ENCODE measurements at places on chromosomes 11 and 22.

GRCh38 chr11:1826552-1827094, 8.2 kb upstream of the SYT8 start:
- DNase-seq = no peak

GRCh38 chr11:79626135-79627075, 185.6 kb upstream of the TENM4 start:
- DNase-seq = no peak

DNA sequence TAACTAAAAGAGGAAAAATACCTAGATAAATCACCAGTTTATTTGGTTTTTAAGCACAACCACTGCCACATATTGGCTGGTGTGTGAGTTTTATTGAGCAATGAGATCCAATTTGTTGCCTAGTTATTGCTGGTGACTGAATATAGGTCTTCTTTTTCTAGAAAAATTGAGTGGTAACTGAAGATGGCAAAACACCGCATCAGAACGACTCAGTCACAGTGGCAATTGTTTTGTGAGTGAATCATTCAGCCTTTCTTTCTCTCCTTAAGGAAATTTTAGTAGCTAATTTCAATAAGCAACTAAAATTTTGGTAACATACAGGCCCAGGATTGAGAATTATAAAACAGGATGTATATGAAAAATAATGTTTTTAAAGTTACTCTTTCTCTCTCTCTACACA, 533.0 kb downstream of the KCNA4 start:
- DNase-seq = no peak

DNA sequence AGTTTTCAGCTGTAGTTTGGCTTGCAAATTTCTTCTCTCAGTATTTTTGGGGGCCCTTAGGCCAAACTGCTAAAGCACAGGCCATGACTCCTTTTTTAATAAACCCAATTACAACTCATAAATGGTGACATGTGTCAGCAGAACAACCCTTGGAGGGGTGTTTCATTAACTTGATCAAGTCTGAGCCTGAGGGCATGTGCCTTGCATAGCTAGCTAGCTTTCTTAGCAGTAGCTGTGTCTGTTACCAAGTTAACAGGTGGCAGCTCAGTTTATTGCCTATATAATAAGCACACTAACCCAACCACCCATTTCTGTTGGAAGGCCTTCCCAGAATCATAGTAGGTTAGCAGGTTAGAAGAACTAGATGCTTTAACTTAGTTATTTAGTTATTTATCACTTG, 950.3 kb upstream of the CCDC90B start:
- no peak for DNase-seq

DNA sequence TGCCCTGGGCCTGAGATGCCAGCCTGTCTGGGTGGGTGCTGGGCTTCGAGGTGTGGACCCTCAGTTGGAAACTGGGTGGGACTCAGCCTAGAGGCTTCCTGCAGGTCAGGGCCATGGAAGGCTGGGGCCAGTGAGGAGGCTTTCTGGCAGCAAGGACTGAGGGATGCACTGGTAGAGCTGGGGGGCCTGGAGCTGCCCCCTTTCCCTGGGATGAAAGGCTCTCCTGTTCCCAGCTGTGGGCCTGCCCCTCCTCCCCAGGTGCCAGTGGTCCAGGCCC, 2.5 kb downstream of the SEPTIN5 start:
- no peak for DNase-seq

DNA sequence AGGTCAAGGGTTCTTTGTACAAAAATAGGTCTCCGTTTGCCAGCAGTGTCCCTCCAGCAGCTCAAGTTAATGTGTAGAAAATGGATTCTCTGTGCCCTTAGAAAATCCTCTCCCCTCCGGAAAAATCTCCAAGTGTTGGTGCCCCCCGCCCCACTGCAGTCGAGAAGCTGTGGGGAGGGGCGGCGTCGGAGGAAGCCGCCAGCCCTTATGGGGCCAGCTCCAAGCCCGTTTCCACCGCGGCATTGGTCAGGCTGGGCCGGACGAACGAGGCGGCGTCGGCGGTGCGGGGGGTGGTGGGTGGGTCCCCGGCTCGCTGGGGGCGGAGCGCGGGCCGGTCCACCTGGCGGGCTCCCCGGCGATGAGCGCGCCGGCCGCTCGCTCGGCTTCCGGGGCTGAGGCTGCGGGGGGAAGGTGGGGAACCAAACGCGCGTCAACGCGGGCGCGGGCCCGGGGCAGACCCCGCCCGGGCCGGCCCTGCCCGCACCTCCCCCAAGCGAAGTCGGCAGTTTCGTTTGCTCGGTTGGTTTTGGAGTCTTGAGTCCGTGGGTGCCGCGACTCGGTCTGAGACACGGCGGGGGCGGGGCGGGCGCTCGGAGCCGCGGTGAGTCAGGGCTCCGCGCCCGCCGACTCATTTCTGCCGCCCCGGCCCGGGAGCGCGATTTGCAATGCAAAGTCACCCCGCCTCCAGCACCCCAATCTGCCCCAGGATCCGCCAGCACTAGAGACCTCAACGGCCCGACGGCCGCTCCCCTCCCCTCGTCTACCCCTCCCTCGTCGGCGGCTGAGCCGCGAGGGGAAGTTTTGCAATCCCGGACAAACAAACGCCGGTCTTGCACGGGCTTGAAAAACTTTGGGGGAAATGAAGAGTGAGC, 1.4 kb downstream of the ASCL2 start:
- DNase-seq = peak; percentile 88

GRCh38 chr22:27959335-27960090, 40.5 kb upstream of the PITPNB start:
- no peak for DNase-seq

- DNase-seq = no peak
Measured at GRCh38 chr22:30191040-30191701, 55.4 kb downstream of the LIF start.

GRCh38 chr11:36123336-36124101, 165.7 kb downstream of the COMMD9 start:
- DNase-seq = no peak

- DNase-seq = no peak
Measured at GRCh38 chr11:47488674-47489394, 39.9 kb upstream of the RAPSN start.

GRCh38 chr11:2796091-2796490, 89.5 kb downstream of the CDKN1C start:
- no peak for DNase-seq

DNA sequence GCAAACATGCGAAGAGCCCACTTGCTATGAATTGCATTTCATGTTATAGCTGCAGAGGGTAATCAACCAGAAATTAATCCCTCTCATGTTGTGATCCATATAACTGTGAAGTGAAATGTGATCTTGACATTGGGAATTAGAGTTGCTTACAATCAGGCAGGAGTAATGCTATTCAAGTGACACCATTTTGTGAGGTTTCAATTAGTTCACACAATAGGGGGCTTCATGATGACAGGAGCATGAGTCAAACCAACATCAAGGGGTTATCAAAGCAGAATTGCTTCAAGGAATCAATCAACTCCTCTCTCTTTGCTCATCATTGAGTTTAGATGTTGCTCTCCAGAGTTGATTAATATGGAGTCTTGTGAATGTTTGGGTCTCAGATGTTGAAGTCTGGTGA, 1585.2 kb upstream of the TENM4 start:
- no peak for DNase-seq

DNA sequence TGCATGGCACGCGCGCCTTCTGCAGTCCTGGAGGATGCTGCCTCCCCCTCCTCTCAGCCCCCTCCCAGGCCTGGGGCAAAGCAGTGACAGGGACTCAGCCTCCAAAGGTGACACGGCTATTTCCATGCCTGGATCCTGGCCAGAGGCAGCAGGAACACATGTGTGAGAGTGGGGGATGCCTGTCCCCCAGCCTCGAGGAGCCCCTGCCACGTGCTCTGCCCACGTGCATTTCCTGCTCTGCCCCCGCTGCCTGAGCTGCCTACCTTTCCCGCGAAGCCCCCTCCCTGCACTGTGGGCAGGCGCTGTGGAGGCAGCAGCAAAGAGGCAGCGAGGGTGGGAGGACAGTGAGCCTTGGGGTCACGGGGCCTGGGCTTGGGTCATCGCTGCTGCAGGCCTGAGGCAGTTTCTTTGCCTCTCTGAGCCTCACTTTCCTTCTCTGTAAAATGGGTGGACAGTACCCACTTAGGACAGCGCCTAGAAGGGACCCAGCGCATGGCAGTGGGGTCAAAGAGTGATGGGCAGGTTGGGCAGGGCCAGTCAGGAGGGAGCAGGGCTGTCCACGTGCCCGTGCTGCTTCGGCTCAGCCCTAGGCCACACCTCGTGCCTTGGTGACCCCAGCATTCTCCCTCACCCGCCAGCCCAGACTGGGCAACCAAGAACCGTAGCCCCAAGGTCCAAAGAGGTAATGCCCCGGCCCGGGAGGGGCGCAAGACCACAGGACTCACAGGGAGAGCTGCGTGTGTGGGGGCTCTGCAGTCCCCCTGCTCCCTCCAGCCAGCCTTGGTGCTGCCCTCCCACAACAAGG, 48.6 kb downstream of the FLRT1 start:
- DNase-seq = no peak

DNA sequence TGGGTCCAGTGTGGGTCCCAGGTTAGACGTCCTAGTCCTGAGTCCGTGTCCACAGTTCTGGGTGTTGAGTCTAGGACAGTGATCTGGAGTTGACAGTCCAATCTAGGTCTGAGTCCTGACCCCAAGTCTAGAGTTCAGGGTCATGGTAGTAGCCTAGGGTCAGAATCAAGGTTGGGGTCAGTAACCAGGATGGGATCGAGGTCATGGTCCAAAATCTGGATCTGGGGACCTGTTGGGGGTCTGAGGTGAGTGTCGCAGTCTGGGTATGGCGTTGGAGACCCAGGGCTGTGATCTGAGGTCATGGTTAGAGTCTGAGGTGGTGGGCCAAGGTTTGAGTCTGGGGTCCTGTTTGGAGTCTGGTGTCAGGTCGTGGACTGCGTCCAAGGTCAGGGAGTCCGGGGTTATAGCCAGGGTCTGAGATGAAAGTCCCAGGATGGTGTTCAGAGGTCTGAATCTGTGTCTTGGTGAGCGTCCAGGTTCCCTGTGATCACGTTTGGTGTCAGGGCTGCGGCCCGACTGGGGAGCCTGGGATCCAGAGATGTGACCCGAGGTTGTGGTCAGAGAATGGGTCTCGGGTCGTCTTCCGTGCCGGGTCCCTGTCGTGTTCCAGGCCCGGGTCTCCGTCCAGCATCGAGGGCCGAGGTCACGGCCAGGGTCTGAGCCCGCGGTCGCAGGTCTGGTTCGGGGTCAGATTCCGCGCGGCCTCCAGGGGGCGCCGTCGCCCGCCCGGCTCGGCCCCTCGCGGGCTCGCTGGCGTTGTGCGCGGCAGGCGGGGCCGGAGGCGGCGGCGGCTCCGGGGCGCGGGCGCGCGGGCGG, 432 bp upstream of the GRK2 start:
- peak; percentile 82 for DNase-seq

GRCh38 chr11:116172156-116172555, 600.6 kb downstream of the BUD13 start:
- DNase-seq = no peak

DNA sequence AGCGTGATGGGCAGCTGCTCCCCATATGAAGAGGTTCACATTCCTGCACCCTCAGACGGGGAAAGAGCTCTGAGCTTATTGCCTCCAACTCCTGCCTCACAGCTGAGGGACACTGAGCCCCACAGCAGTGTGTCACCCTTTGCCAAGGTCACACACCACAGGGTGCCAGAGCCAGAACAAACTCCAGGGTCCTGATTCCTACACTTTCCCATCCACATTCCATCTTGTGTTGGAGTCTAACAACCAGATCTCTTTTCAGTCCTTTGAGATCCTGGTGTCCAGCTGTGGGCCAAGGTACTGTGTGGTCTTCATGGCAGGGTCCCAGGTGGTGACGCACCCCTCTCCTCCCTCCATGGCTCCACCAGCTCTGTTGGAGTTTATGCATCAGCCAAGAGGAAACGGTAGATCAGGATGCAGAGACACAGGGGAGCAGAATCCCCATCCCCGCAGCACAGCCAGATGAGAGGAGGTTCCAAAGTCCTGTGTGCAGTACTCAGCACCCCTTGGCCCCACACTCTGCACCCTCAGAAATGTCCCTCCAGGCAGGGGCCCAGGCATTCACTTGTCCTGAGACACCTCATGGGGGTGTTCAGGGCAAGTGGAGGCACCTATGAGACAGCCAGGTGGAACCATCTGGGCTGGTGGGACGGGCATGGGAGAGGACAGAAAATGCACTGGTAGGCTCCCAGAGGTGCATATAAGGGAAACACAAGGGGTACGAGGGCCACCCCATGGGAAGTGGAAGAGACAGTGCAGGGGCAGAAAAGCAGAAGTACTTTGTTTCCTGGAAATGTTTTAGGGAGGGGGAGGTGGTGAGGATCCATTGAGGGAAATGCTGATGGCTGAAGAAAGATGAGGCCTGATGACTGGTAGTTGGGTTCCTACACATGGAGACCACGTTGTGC, 32.6 kb upstream of the GNAZ start:
- no peak for DNase-seq

DNA sequence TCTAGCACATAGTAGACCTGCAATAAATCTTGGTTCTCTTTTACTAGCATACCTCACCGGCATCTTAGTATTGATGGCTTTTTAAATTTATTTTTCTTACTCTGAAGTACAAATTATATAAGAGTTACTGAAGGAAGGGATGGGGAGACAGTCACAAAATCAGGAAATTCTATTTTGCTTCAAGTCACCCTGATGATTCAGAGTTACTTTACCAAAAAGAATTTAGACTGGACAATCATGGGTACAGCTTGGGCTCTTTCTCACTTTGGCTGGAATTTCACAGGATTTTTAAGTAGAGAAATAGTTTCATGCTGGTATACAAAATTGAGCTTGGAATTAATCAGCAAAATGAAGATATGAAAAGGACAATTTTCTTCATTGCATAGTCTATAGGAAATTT, 919.2 kb downstream of the METTL15 start:
- DNase-seq = no peak

- no peak for DNase-seq
Measured at GRCh38 chr11:80638296-80638695, 1197.5 kb upstream of the TENM4 start.

- peak; percentile 82 for DNase-seq
Measured at GRCh38 chr22:39960791-39961746, 872 bp downstream of the TMA7B start.

GRCh38 chr22:44335903-44336803, 23.4 kb upstream of the SHISAL1 start:
- no peak for DNase-seq

GRCh38 chr11:61637277-61637676, 42.9 kb upstream of the DAGLA start:
- no peak for DNase-seq

DNA sequence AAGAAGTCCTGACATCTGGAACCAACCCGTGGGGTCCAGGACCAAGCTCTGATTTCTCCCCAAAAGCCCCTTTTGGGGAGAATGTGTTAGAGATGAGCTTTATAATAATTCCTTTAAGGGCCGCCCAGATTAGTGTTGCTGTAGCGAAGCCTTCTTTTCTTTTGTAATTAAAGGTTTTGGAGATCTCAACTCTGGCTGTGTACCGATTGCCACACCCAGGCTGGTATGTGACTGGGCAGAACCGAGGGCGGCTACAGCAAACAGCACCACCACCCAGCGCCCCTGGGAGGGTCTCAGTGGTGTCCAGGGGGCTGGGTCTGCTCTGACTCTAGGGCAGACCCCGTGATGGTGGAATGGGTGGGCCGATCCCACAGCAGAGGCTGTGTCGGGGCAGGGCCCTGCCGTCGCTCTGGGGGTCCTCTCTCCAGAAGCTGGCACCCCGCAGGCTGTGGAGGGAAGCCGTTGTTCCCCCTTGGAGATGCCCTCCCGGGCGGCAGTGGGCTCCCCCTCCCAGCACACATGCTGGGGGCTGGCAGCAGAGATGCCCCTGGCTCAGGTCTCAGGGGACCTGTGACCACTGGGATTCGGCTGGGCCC, 31.0 kb downstream of the TPCN2 start:
- no peak for DNase-seq
